Activated CD8-positive, alpha-beta memory T cell treated with anti-CD3 and anti-CD28 coated beads, Interleukin-2, amount 10 ng/mL, durations not matched to agents 7 days and 5 days (primary cell): ENCODE measurements at places on chromosomes 2 and 18. TPM values are rescaled to one million over a fixed set of nuclear protein-coding genes. Genes with fewer than 3 reads are reported as not detected.

Gene DLGAP1
- not detected for total RNA-seq

Gene FECH
- total RNA-seq, result 28.8 TPM

Gene GCC2
- 47.4 TPM for total RNA-seq

Gene ECEL1
- 0.21 TPM for total RNA-seq

Gene MYOM1
- 1.6 TPM for total RNA-seq

Gene RFX8
- 1.0 TPM for total RNA-seq

Gene CRYGC
- not detected for total RNA-seq

Gene ATP9B
- 31.7 TPM for total RNA-seq

Gene APLF
- 3.3 TPM for total RNA-seq

Gene TPGS2
- total RNA-seq, result 119 TPM

Gene CCDC148
- not detected for total RNA-seq

Gene UGT1A3
- total RNA-seq, result not detected

Gene NEUROD1
- not detected for total RNA-seq

Gene MORN2
- total RNA-seq, result 0.96 TPM

Gene BUB1
- 153 TPM for total RNA-seq

Gene SCN1A
- total RNA-seq, result not detected

Gene FOXD4L1
- total RNA-seq, result 0.23 TPM

Gene SERPINB11
- total RNA-seq, result not detected

Gene CGREF1
- 2.5 TPM for total RNA-seq

Gene ZSWIM2
- total RNA-seq, result not detected

Gene ASTL
- 1.9 TPM for total RNA-seq

Gene DYNC1I2
- 41.6 TPM for total RNA-seq

Gene RNF125
- 26.1 TPM for total RNA-seq

Gene LOXHD1
- 0.06 TPM for total RNA-seq

Gene ALK
- total RNA-seq, result not detected

Gene IL1R2
- total RNA-seq, result not detected

Gene SCN9A
- total RNA-seq, result not detected

Gene CHRND
- not detected for total RNA-seq

Gene DSC3
- not detected for total RNA-seq

Gene CDK15
- not detected for total RNA-seq

Gene PASK
- 71.9 TPM for total RNA-seq

Gene FBXO36
- total RNA-seq, result 1.4 TPM

Gene NYAP2
- total RNA-seq, result not detected

Gene POTEE
- total RNA-seq, result 0.32 TPM
